ENCODE measurements at places on chromosomes 6 and 20.

DNA sequence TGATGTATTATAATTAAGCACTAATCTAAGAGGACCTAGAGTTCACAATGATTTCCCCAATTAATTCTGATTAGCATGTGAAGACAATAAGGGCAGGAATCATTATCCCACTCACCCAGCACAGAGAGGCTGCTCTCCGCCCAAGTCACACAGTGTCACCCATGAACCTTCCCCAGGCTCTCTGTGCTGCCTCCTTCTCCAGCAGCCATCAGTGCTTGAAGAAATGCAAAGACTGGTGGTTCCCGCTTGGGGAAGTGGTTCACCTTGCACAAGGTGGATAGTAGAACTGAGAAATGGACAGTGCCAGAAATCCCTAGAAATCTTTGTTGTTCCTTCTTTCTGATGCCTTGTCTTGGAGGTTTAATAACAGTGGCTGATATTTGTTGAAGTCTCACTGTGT, 401.3 kb downstream of the QKI start:
- DNase-seq: no peak

DNA sequence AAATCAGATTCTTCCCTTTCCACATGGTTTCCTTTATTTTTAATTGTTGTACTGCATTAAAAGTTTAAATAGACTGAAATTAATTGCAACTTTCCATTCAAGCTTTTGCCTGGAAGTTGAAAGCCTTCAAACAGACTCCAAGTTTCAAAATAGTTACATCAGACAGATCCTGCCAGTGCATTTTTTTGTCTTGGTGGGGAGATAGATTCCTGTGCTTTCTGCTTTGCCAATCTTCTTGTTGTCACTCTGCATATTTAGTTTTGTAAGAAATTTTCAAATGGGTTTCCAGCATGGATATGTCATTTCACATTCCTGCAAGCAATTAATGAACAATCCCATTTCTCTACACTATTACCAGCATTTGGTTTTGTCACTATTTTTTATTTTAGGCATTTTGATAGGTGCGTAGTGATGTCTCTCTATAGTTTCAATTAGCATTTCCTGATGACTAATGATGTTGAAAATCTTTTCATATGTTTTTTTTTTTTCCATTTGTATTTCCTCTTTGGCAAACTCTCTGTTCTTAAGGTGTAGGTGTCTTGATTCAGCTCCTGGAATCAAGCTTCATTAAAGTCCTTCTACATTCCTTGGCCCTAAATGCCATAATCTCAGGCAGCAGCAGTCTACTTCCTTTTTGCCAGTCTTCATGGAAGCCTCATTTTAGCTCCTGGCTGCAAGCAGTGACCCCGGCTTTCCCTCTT, 40.5 kb downstream of the SCP2D1 start:
- no peak for DNase-seq

GRCh38 chr20:43838703-43839060, 76.0 kb upstream of the TOX2 start:
- no peak for DNase-seq

DNA sequence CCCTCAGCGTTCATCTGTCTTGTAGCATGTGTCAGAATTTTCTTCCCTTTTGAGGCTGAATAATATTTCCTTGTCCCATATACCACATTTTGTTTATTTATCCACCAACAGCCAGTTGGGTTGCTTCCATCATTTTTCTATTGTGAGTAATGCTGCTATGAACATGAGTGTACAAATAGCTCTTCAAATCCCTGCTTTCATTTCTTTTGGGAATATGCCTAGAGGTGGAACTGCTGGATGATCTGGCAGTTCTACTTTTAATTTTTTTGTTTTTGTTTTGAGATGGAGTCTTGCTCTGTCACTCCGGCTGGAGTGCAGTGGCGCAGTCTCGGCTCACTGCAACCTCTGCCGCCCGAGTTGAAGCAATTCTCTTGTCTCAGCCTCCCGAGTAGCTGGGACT, 64.7 kb downstream of the SASH1 start:
- DNase-seq: no peak

DNA sequence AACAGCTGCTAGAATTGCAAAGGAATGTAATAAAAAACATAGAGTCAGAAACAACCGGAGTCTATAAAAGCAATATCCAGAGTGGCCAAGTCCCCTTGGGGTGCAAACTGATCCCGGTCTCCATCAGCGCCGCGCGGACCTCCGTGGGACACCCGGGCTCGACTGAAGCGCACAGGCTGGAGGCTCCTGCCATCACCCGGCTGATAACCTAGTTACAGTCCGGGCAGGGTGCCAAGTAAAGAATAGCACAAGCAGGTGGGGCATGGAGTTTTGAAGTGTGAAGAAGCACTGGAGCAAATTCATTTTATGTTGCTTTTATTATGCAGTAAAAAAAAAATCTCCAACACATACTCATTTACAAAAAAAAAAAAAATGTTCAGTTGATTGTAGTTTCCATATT, 205.1 kb upstream of the GMDS start:
- DNase-seq: no peak

GRCh38 chr20:6704132-6704861, 63.2 kb upstream of the BMP2 start:
- DNase-seq: no peak

- no peak for DNase-seq
These were observed 67.2 kb downstream of the UTRN start for GRCh38 chr6:144352331-144352730.

- DNase-seq: no peak
These were observed 44.1 kb upstream of the GCM1 start for GRCh38 chr6:53192682-53193188.

DNA sequence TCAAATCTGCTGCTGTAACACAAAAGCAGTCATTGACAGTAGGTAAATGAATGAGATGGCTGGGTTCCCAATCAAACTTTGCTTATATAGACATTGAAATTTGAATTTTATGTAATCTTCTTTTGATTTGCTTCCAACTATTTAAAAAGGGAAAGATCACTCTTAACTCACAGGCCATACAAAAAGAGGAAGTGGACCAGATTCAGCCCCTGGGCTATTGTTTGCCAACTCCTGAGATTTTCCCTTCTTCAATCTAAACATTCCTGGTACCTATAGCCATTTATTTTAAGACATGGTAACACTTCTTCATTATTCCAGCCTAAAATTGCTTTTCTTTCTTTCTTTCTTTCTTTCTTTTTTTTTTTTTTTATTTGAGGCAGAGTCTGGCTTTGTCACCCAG, 260.6 kb downstream of the TFAP2A start:
- no peak for DNase-seq

- DNase-seq: no peak
These were observed 516.9 kb upstream of the JAG1 start for GRCh38 chr20:11190741-11191140.

GRCh38 chr20:45294003-45294368, 12.7 kb upstream of the RBPJL start:
- DNase-seq: no peak

DNA sequence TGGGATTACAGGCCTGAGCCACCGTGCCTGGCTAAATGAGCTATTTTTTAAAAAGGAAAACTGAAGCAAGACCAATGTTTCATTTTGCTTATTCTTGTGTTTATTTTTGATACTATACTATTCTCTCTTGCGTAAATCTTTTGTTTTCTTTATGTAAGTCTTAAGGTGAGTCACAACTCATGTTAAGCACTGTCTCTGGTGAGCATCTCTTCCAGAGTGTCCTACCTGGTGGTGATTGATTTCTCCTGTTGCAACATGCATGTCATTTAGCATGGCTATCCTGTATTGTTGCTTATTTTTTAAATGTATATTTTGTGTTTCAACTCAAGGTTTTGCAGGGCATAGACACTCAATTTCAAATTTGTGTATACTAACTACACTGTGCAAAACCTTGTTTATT, 336.0 kb downstream of the RFPL4B start:
- no peak for DNase-seq

DNA sequence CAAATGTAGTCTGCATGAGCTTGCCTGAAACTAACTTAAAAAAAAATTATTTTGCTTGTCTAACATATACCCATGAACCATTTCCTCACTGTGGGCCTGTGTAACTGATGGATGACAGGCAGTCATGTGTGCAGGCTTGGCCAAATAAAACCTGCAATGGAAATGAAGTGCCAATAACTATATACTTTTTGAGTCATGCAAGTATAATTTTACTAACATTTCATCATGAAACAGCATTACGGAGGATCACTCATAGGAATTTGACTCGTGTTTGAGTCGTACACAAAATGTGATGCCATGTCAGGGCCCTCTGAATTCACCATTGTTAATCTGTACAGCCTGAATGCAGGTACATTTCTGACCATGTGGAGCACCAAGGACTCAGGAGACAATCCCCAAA, 46.6 kb downstream of the HDDC2 start:
- DNase-seq: no peak

DNA sequence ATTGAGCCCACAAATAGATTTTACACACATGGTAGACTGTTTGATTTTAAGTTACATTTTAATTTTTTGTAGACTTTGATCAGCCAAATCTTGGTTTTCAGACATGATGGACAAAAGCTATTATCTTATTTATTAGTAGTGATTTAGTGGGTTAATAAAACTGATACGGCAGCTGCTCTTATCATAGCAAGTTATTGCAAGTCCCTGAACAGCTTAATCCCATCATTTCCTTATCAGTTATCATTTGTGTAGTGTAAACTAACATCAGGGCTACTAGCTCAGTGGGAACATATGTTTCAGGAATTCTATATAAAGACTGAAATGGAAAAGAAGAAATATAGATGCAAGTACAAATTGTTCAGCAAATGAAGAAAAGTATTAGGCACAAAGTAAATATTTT, 10.9 kb downstream of the RFX6 start:
- no peak for DNase-seq

- no peak for DNase-seq
These were observed 240.3 kb downstream of the DLL1 start for GRCh38 chr6:170050591-170051041.

DNA sequence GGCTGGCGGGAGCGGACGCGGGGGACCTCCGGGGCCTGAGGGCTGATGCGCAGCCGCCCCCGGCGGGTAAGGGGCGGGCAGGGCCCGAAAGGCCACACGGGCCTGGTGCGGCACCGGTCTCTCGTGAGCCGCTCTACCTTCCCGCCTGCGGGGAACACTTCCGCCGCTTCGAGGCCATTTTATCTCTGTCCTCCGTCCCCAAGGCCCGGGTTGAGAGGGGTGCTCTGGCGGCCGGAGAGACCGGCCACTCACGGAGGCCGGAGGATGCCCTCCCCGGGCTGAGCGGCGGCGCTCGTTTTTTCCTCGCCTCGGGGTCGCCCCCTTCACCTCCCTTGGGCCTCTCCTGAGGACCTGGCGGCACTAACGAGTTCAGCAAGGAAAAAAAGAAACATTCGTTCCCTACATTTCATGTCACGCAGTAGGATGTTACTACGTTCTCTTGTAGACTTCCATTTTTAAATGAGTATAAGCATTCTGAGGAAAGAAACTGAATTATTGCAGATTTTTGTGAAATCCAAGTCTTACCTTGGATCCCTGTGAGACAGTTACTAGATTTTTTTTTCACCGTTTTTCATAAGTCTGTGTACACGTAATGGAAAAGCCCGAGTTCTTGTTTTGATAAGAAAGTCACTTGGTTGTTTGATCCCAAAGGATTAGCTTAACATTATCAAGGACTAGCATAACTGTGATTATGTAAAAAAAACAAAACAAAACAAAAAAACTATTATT, 575 bp downstream of the WTAP start:
- no peak for DNase-seq

GRCh38 chr6:160882791-160883279, 108.7 kb upstream of the MAP3K4 start:
- no peak for DNase-seq

GRCh38 chr20:22776369-22776768, 192.0 kb upstream of the FOXA2 start:
- DNase-seq: no peak

- no peak for DNase-seq
These were observed 143.6 kb downstream of the VEGFA start for GRCh38 chr6:43913375-43914271.

DNA sequence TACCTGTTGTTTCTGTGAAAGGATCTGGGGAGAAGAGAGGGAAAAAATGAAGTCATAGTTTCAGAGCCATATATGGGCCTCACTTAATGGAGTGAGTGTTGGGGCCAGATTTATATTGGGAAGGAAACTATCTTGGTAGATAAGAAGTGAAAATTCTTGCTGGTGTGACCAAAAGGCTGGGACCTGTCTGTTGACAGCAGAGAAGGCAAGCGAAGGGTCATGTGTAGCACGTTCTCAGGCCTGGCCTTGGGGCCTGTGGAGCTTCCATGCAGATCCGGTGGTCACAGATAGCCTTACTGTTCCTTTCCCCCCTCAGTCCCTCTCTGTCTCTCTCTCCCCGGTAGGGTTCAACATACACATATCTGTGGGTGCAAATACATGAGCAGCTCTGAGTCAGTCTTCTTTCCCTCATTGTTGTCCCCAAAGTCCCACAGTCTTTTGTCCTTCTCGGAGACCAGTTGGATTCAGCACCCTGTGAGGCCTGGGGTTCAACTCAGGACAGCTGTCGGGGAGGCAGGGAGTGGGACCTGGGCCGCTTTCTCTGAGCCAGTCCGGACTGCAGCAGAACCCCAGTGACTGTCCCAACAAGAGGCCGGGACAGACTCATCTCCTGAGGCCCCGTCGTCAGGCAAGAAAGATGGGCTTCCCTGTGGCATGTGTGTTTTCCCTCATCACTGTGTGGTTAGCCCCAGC, 34.6 kb downstream of the PPP1R14C start:
- no peak for DNase-seq

- no peak for DNase-seq
These were observed 226.6 kb downstream of the MYLK4 start for GRCh38 chr6:2524090-2524489.

DNA sequence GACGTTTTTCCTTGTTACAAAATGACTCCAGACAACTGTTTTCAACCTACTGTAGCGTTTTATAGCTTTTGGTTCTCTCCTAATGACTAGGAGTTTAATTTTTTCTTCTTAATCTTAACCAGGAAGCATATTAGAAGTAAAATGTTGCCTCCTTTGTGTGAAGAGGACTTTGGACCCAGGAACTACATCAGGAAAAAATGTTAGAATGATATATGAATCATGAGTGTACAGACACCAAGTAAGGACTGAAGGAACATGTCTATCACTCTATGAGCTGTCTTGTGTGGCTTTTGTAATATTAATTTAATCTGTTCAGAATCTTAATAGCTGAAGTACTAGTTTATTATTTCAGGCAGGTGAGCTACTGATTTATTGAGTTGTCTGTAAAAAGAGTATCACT, 71.0 kb upstream of the MARCKS start:
- DNase-seq: no peak

DNA sequence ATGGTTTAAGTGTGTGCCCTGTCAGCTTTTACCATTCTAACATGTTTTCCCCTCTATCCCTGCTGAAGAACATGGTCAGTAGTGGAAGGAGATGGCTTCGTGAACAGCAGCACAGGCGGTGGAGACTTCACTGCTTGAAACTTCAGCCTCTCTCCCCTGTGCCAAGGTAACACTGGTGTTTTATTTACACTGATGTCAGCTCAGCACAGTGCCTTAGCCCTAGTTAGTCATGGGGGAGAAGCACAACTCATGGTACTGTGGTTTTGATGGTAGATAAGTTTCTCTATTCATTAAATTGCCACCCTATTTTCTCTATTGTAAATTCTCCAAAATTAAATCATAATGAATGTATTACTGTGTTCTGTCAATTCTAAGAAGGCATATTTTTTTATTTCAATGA, 56.6 kb downstream of the MTHFD1L start:
- DNase-seq: no peak
